ENCODE measurements at places on chromosomes 7 and 10. TPM values are rescaled to one million over a fixed set of nuclear protein-coding genes. Genes with fewer than 3 reads are reported as not detected.

HIPK2 gene
- total RNA-seq = 46.0 TPM

ABLIM1 gene
- total RNA-seq = 13.8 TPM

AGR2 gene
- total RNA-seq = 140 TPM

PNLIPRP3 gene
- not detected for total RNA-seq

UPK3BL2 gene
- total RNA-seq = 22.5 TPM

STEAP4 gene
- total RNA-seq = 1.7 TPM

CSGALNACT2 gene
- 3.9 TPM for total RNA-seq

SLC29A4 gene
- 6.7 TPM for total RNA-seq

BEND7 gene
- total RNA-seq = 1.2 TPM

EIF5AL1 gene
- total RNA-seq = 0.75 TPM

DDC gene
- total RNA-seq = not detected

HIF1AN gene
- 4.5 TPM for total RNA-seq

PRKAR2B gene
- 1.5 TPM for total RNA-seq

PVRIG gene
- not detected for total RNA-seq

BPGM gene
- total RNA-seq = 9.6 TPM

GRCh38 chr7:158120716-158121115 lies 466.9 kb downstream of the PTPRN2 start:
- H3K27me3 ChIP-seq = no peaks in the 10 kb centered on the region
- H3K27ac ChIP-seq = no peak overlapping the region
- no peak overlapping the region for H3K4me3 ChIP-seq
- no peaks in the 10 kb centered on the region for H3K36me3 ChIP-seq
- no peaks in the 10 kb centered on the region for H3K4me1 ChIP-seq
- DNase-seq = no peak

- no peak for DNase-seq
- no peaks in the 10 kb centered on the region for H3K36me3 ChIP-seq
- H3K27me3 ChIP-seq = peaks cover 52% of the 10 kb centered on the region
- no peaks in the 10 kb centered on the region for H3K4me1 ChIP-seq
- H3K27ac ChIP-seq = no peak overlapping the region
- no peak overlapping the region for H3K4me3 ChIP-seq
Observed at GRCh38 chr10:14309593-14309992, 21.1 kb downstream of the FRMD4A start.

- no peaks in the 10 kb centered on the region for H3K4me1 ChIP-seq
- no peaks in the 10 kb centered on the region for H3K36me3 ChIP-seq
- DNase-seq = peak; percentile 1
- H3K4me3 ChIP-seq = no peak overlapping the region
- H3K27me3 ChIP-seq = no peaks in the 10 kb centered on the region
Observed at GRCh38 chr10:31698181-31698830, 230.3 kb downstream of the ARHGAP12 start.

DNA sequence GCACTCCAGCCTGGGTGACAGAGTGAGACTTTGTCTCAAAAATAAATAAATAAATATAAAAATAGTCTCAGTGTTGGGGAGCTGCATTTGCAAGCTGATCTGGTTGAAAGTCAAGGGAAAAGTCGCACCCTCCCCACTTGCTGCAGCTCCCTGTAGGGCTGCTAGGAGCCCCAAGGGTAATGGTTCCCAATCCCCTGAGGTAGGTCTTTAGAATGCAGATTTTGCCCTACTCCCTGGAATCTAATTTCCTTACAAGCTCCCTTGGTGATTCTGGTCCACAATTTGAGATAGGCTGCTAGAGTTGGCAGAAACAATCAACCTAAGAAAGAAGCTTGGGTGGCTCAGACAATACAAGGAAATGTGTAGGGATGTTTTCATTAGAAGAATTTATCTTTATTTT lies 232.5 kb upstream of the YAE1 start:
- DNase-seq = no peak
- H3K27me3 ChIP-seq = peaks cover 77% of the 10 kb centered on the region
- no peaks in the 10 kb centered on the region for H3K36me3 ChIP-seq
- H3K4me3 ChIP-seq = no peak overlapping the region
- no peaks in the 10 kb centered on the region for H3K4me1 ChIP-seq

- no peak overlapping the region for H3K27ac ChIP-seq
- no peaks in the 10 kb centered on the region for H3K36me3 ChIP-seq
- H3K4me3 ChIP-seq = no peak overlapping the region
- no peaks in the 10 kb centered on the region for H3K27me3 ChIP-seq
Observed at GRCh38 chr10:33055625-33056024, 97.6 kb upstream of the ITGB1 start.

DNA sequence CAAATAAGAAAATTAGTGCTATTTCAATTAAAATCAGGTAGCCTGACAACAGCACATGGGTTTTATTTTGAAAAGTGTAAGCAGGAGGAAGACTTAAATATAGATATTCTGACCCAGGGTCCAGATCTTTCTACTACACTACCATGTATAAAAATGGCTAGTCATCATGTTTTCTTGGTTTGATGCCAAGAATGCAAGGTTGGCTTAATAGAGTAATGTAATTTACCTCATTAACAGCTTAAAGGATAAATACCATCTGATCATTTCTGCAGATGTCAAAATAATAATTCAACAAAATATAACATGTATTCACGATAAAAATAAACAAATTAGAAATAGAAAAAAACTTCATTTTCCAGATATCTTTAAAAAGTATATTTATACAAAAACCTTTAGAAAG lies 39.4 kb downstream of the FRMD4A start:
- no peak overlapping the region for H3K27ac ChIP-seq
- H3K36me3 ChIP-seq = no peaks in the 10 kb centered on the region
- H3K27me3 ChIP-seq = no peaks in the 10 kb centered on the region
- no peaks in the 10 kb centered on the region for H3K4me1 ChIP-seq

- H3K36me3 ChIP-seq = peaks cover 59% of the 10 kb centered on the region
- H3K4me1 ChIP-seq = peaks cover 14% of the 10 kb centered on the region
- H3K27me3 ChIP-seq = no peaks in the 10 kb centered on the region
Observed at GRCh38 chr10:75023074-75023473, 88.4 kb upstream of the SAMD8 start.

GRCh38 chr7:1842321-1843221 lies 172.5 kb downstream of the ELFN1 start:
- no peak overlapping the region for H3K27ac ChIP-seq
- no peak overlapping the region for H3K4me3 ChIP-seq
- H3K36me3 ChIP-seq = no peaks in the 10 kb centered on the region
- no peaks in the 10 kb centered on the region for H3K4me1 ChIP-seq

DNA sequence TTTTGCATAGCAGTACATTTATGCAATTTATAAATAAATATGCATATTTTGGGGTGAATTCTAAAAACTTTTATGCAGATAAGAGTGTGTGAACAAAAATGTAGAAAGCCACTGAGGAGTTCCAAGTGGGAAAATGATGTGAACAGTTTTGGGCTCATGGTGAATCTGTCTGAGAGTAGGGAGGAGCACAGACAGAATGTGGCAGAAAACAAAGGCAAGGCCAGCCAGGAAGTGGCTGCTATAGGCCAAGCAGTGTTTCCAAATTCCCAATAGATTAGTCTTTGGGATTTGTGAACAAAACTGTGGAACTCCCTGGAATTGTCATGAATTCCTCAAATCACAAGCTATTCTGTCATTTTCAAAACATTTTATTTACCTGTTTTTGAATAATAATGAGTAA lies 73.6 kb upstream of the AMPH start:
- peaks cover 30% of the 10 kb centered on the region for H3K4me1 ChIP-seq
- no peaks in the 10 kb centered on the region for H3K36me3 ChIP-seq
- peak; percentile 16 for DNase-seq
- H3K27me3 ChIP-seq = no peaks in the 10 kb centered on the region
- H3K27ac ChIP-seq = peak overlapping the region; percentile 86

- DNase-seq = peak; percentile 66
- peak overlapping the region; percentile 94 for H3K4me3 ChIP-seq
- peaks cover 53% of the 10 kb centered on the region for H3K4me1 ChIP-seq
Observed at GRCh38 chr7:17302575-17303142, 4.2 kb downstream of the AHR start.

GRCh38 chr10:93458821-93459257 lies 23.3 kb downstream of the MYOF start:
- DNase-seq = peak; percentile 96
- peak overlapping the region; percentile 93 for H3K27ac ChIP-seq
- no peaks in the 10 kb centered on the region for H3K27me3 ChIP-seq
- H3K4me3 ChIP-seq = peak overlapping the region; percentile 38
- peaks cover 51% of the 10 kb centered on the region for H3K36me3 ChIP-seq

- no peak overlapping the region for H3K4me3 ChIP-seq
- H3K27me3 ChIP-seq = no peaks in the 10 kb centered on the region
- DNase-seq = no peak
Observed at GRCh38 chr7:138502023-138502767, 42.1 kb downstream of the TRIM24 start.

DNA sequence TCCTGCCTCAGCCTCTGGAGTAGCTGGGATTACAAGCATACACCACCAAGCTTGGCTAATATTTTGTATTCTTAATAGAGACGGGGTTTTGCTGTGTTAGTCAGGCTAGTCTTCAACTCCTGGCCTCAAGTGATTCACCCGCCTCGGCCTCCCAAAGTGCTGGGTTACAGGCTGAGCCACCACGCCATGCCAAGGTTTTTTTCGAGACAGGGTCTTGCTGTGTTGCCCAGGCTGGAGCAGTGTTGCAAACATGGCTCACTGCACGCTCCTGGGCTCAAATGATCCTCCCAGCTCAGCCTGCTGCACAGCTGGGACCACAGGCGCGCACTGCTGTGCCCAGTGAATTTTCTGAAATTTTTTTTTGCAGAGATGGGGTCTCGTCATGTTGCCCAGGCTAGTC lies 3.3 kb upstream of the SEC31B start:
- no peak overlapping the region for H3K4me3 ChIP-seq
- no peaks in the 10 kb centered on the region for H3K27me3 ChIP-seq
- no peak for DNase-seq
- peaks cover 10% of the 10 kb centered on the region for H3K36me3 ChIP-seq
- H3K4me1 ChIP-seq = peaks cover 24% of the 10 kb centered on the region
- H3K27ac ChIP-seq = peak overlapping the region; percentile 49

DNA sequence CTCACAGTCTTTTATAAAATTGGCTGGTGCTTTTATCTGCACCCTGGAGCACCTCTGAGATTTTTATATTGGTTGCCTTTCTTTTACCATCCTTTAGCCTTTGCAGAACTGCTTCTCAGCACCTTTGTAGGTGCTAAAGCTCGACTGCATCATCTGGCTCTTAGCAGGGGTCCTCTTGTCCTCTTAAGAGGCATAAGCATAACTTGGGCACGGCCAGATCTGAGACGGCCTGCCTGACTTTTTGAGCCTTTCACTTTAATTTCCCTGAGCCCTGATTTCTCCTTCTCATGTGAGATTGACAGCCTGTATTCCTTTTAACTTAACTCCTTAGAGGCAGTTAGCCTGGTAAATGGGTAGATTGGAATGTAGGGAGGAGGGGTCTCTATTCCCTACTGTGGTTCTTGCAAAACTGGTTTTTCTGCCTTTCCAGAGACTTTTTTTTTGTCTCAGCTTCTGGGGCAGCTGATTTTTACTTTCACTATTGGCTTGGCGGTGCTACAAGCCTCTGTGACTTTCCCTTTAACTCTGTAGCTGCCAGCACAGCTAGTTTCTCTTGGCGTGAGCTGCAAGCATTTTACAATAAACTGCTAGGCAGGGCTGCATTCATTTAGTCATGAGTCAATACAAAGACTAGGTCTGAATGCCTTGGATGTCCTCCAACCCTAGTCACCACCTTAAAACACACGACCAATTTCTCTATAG lies 24.0 kb downstream of the ZPBP start:
- no peaks in the 10 kb centered on the region for H3K36me3 ChIP-seq
- H3K4me3 ChIP-seq = peak overlapping the region; percentile 70
- peak overlapping the region; percentile 2 for H3K27ac ChIP-seq
- peaks cover 13% of the 10 kb centered on the region for H3K4me1 ChIP-seq
- peak; percentile 85 for DNase-seq

DNA sequence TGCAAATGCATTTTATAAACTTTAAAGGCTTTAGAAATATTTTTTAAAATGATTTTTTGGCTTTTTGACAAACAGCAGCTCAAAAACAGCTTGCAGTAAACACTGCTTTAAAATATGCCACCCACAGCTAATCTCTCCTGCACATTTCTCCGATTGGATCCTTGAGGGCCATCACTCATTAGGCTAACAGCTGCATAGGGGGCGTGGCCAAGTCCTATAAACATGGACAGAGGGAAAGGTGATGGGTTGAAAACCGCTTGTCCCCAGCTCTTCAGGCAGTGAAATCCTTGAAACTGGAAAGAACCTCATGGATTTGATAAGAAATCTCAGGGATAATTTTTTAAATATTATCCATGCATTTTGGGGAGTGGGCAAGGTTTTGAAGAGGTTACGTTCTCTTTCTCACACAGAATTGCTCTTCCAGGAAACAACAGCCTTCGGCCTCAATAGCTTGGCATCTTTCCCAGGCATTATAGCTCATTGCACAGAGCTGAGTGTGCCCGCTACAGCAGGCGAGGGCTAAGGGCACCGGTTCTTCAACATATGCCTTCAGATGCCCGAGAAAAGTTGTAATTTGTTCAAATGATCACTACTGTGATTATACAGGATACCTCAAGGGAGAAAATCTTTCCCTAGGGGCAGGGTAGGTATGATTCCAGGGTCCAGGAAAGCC lies 1.7 kb downstream of the PLEKHS1 start:
- no peaks in the 10 kb centered on the region for H3K4me1 ChIP-seq
- DNase-seq = peak; percentile 31
- H3K36me3 ChIP-seq = no peaks in the 10 kb centered on the region
- H3K27me3 ChIP-seq = no peaks in the 10 kb centered on the region
- no peak overlapping the region for H3K27ac ChIP-seq

DNA sequence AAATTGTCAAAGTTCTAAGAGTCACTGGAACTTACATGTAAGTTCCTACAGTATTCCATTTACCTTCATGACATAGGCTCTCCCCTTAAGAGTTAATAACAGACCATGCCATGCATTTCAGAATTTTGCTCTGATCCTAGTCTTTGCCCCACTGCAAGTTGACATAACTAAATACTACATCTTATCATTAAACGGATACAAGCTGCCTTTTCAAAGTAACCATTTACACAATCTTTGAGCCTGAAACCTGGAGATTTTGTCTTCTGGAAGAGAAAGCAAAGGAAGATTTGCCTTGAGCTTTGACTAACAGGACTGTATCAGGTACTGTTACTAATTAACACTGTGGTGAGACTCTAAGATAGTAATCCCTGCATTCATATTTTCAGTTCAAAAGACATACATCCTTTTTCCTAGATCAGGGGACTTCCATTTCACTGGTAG lies 9.3 kb upstream of the AKR1D1 start:
- peaks cover 5% of the 10 kb centered on the region for H3K4me1 ChIP-seq
- no peak for DNase-seq
- H3K27ac ChIP-seq = no peak overlapping the region

- H3K27me3 ChIP-seq = peaks cover 80% of the 10 kb centered on the region
- H3K4me1 ChIP-seq = no peaks in the 10 kb centered on the region
Observed at GRCh38 chr10:44396671-44397191, 11.8 kb upstream of the CXCL12 start.

DNA sequence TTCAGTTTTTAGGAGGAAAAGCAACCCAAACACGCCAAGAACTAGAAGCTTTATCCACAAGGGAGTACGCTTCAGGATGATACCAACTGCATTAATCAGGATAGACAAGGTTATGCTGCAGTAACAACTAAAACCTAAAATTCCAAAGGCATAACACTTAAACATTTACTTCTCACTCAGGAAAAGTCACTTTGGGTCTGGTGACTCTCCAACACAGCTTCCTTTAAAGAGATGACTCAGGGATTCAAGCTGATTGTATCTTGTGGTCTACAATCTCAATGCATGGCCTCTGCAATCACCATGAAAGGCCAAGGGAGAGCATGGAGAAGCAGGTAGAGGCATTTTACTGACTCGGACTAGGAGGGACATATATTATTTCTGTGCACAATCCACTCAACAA lies 315.8 kb downstream of the KCNMA1 start:
- peaks cover 12% of the 10 kb centered on the region for H3K4me1 ChIP-seq
- H3K27ac ChIP-seq = no peak overlapping the region
- no peak overlapping the region for H3K4me3 ChIP-seq
- no peaks in the 10 kb centered on the region for H3K27me3 ChIP-seq
- H3K36me3 ChIP-seq = 0 out of 2 replicates have a peak, but pooled peaks cover 2% of the 10 kb centered on the region

All from PC-3 (cell line).